ENCODE measurements at places on chromosomes 1 and 21. TPM values are rescaled to one million over a fixed set of nuclear protein-coding genes. Genes with fewer than 3 reads are reported as not detected.

MATN1 gene
- 0.39 TPM for total RNA-seq

DNA sequence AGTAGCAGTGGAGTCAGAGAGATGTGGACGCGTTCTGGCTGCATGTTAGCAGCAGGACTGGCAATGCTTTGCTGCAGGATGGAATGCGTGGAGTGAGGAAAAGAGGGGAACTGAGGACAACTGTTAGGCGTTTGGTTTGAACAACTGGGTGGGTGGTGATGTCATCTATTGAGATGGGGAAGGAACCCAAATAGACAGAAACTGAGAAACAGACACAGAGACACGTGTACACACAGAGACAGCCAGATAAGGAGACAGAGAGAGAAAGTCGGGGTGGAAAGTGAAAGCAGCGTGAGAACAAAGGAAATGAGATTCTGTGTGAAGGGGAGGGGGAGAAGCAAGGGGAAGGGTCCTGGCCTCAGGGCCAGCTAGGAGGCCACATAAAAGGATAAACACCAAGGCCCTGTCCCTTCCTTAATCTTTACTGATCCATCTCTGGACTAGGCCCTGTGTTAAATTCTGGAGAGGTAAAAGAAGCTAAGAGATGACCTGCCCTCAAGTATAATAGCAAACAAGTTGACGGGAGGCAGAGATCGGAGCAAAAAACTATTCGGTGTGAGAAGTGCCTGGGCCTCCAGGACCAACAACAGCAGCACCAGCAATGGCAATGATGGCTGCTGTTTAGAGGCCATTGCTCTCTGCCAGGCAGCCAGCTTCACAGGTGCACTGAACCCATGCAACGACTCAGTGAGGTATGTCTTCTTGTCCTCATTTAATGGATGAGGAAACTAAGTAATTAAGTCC, 31.6 kb downstream of the VWA5B1 start:
- H3K4me3 ChIP-seq, result no peak overlapping the region
- H3K27ac ChIP-seq, result no peak overlapping the region
- no peaks in the 10 kb centered on the region for H3K4me1 ChIP-seq

EDARADD gene
- 0.59 TPM for total RNA-seq

LMOD1 gene
- 15.9 TPM for total RNA-seq

CYP4A22 gene
- total RNA-seq, result not detected

DNA sequence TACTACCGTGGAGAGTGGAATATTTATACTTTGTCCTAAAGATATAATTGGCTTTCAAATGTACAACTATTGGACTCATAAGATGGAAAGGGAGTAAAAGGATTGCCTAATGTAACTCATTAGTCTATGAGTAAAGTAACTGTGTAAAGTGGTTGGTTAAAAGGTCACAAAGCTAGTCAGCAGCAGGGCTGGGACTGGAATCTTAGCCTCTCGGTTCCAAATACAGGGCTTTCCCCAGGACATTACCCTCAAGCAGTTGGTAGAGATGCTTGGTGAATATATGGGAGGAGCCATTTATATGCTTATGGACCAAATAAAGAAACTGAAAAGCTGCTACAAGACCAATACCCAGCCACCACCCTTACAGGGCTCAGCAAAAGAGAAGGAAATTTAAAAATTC, 283.7 kb downstream of the HLX start:
- H3K36me3 ChIP-seq, result no peaks in the 10 kb centered on the region
- H3K27ac ChIP-seq, result no peak overlapping the region
- no peak for DNase-seq
- no peak overlapping the region for H3K4me3 ChIP-seq

DNA sequence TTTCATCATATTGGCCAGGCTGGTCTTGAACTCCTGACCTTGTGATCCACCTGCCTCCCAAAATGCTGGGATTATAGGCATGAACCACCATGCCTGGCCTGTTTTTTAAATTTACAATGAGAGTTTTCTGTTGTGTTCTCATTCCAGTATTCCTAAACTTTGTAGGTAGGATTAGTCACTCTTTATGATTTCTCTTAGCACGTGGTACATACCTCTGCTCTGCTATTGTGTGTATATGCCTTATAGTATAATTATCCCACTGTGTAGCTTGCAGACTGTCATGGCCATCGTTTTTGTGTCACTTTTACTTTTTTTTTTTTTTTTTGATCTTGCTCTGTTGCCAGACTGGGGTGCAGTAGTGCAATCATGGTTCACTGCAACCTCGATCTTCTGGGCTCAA, 14.5 kb downstream of the PATJ start:
- no peaks in the 10 kb centered on the region for H3K27me3 ChIP-seq
- no peak overlapping the region for H3K27ac ChIP-seq
- peaks cover 4% of the 10 kb centered on the region for H3K4me1 ChIP-seq
- no peak overlapping the region for H3K4me3 ChIP-seq
- no peaks in the 10 kb centered on the region for H3K36me3 ChIP-seq

DNA sequence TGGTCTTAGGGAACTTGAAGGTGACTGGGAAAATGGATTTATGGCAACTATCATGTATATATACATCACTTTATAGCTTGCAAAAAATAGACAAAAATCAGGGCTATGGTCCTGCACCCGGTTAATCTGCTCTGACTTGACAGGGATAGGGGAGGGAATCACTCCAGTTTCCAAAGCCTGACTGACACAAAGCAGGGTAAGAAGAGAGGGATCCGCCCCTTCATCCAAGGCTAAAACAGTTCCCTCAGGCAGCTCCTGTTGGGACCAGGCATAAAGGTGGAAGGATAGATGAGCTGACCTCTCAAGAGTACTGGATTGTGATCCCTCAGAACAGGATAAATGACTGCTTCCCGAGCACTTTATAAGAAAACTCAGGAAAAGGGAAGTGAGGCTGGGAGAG, 1.4 kb downstream of the PBXIP1 start:
- no peak for DNase-seq
- peaks cover 12% of the 10 kb centered on the region for H3K36me3 ChIP-seq
- peak overlapping the region; percentile 98 for H3K27ac ChIP-seq
- no peaks in the 10 kb centered on the region for H3K27me3 ChIP-seq
- peak overlapping the region; percentile 90 for H3K4me3 ChIP-seq

FCN3 gene
- total RNA-seq, result not detected

DNA sequence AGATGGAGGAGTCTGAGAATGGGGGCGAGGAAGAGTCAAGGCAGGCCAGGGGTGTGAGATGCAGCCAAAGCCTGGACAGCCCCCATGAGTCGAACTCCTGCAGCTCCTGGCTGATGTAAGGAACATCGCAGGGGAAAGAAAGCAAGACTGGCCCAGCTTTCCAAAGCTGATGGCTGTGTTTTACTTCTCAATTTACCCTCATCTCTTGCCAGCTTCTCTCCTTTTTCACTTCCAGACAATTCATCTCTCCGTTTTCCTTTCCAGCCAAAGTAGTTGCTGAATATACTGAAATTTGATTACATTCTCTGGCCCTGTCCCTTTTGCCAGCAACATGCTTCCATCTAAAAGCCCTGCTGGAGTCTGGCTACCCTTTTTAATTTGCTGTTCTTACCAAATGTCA, 40.0 kb upstream of the UBE2U start:
- no peaks in the 10 kb centered on the region for H3K27me3 ChIP-seq
- no peak for DNase-seq
- peaks cover 24% of the 10 kb centered on the region for H3K4me1 ChIP-seq
- H3K27ac ChIP-seq, result no peak overlapping the region
- H3K36me3 ChIP-seq, result peaks cover 22% of the 10 kb centered on the region

DNA sequence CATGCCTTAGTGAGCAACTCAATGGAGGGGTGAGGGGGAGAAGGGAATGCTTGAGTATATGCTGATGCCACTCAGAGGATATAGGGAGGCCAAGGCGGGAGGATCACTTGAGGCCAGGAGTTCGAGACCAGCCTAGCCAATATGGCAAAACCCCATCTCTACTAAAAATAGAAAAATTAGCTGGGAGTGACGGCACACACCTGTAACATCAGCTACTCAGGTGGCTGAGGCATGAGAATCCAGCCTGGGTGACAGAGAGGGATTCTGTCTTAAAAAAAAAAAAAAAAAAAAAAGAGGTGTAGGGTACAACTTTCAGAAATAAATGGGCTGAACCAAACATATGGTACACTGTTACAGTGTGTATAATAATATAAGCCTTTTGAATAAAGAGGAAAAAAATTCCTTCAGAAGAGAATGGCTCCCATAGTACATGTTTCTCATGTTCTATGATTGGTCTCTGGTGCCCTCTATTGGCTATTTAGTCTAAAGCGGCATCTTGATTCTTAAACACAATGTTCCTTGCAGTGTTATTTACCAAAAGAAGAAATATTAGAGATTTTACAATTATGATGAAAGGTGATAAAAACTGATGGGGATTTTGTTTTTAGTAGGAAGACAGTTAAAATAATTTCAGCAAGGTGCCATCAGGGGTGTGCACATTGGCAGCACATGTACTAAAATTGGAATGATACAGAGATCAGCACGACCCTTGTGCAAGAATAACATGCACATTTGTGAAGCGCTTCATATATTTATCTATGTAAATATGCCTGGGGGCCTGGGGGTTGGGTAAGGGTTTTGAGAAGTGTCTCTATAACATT, 109.8 kb downstream of the PATJ start:
- peaks cover 16% of the 10 kb centered on the region for H3K4me1 ChIP-seq
- no peak overlapping the region for H3K4me3 ChIP-seq
- no peak for DNase-seq

DNA sequence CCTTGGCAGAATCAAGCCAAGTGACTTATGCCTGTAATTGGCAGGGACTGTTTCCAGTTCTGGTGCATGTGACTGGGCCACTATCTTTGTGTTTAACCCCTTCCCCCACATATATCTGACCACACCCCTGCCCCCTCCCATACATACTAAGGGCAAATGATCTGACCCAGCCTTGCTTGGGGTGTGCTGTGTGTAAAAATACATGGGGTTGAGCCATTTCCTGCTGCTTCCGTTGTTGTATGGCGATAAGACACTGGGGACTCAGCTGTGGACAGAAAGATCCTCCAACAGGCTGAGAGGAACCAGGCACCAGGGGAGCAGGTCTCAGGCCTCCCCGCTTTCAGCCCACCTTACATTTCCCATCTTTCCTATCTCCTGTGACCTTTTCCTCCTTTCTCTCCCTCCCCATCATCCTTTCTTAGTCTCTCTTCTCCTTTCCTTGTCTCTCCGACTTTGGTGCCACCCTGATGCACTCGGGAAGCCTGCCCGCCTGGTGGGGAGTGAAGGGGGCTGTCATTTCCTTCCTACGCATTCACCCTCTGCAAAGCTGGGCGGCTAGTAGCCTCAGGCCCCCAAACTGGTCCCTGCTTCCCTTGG, 39.7 kb downstream of the TMCC2 start:
- DNase-seq, result no peak
- no peak overlapping the region for H3K27ac ChIP-seq
- H3K36me3 ChIP-seq, result peaks cover 6% of the 10 kb centered on the region
- no peak overlapping the region for H3K4me3 ChIP-seq
- peaks cover 17% of the 10 kb centered on the region for H3K4me1 ChIP-seq

ADARB1 gene
- total RNA-seq, result 126 TPM

AHCTF1 gene
- 29.9 TPM for total RNA-seq

DNA sequence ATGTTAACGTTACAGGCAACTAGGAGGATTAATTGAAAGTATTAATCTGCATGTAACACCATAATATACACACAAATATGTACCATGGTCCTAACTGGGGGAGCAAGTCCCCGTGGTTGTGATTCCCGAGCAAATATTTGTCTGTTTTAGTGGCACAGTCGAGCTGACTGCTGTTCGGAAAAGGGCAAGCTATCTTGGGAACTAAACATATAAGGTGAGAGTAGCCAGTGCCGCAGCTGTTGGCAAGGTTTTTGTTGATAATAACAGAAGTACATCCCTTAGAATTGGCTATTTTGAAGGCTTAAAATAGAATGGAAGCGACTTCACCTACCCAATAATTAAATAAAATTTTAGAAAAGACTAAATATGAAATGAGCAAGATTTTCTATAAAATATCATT, 45.5 kb downstream of the UCHL5 start:
- peaks cover 8% of the 10 kb centered on the region for H3K36me3 ChIP-seq
- no peaks in the 10 kb centered on the region for H3K27me3 ChIP-seq
- H3K27ac ChIP-seq, result peak overlapping the region; percentile 7
- DNase-seq, result no peak
- peaks cover 26% of the 10 kb centered on the region for H3K4me1 ChIP-seq

- peak overlapping the region; percentile 86 for H3K27ac ChIP-seq
- no peaks in the 10 kb centered on the region for H3K36me3 ChIP-seq
- peaks cover 58% of the 10 kb centered on the region for H3K4me1 ChIP-seq
- H3K27me3 ChIP-seq, result no peaks in the 10 kb centered on the region
Observed at GRCh38 chr1:30808067-30808662, 50.6 kb upstream of the LAPTM5 start.

GRCh38 chr1:53550201-53550741, 91.1 kb downstream of the DMRTB1 start:
- peaks cover 37% of the 10 kb centered on the region for H3K4me1 ChIP-seq
- peaks cover 23% of the 10 kb centered on the region for H3K36me3 ChIP-seq
- H3K27ac ChIP-seq, result no peak overlapping the region
- H3K4me3 ChIP-seq, result no peak overlapping the region

DNA sequence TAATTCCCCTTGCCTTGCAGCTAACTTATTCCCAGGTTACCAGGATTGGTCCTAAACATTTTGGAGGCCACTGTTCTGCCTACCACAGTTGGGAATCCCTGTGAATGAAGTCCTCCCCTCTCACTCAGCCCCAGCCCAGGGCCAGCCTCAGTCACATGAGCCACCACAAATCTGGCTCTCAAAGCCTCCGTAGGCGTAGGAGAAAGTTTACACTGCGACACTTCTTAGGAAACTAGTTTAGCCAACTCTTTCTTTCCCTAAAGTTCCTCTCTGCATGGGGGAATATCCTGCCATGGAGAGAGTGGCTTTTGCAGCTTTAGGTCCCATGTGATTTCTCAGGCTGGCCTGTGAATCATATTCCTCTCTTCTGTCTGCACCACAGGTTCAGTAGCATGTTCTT, 45.7 kb upstream of the ETV3 start:
- no peaks in the 10 kb centered on the region for H3K4me1 ChIP-seq
- no peak overlapping the region for H3K27ac ChIP-seq

SELENBP1 gene
- 8.1 TPM for total RNA-seq

GRCh38 chr1:185440877-185441276, 123.8 kb upstream of the IVNS1ABP start:
- DNase-seq, result no peak
- H3K36me3 ChIP-seq, result no peaks in the 10 kb centered on the region
- H3K27ac ChIP-seq, result no peak overlapping the region
- no peak overlapping the region for H3K4me3 ChIP-seq
- peaks cover 33% of the 10 kb centered on the region for H3K4me1 ChIP-seq

- no peak for DNase-seq
- H3K4me3 ChIP-seq, result no peak overlapping the region
Observed at GRCh38 chr1:44412601-44413000, 7.5 kb downstream of the RNF220 start.

- no peaks in the 10 kb centered on the region for H3K27me3 ChIP-seq
- peaks cover 8% of the 10 kb centered on the region for H3K4me1 ChIP-seq
- H3K27ac ChIP-seq, result no peak overlapping the region
- no peak for DNase-seq
Observed at GRCh38 chr1:41811051-41811795, 107.5 kb downstream of the HIVEP3 start.

SIPA1L2 gene
- 14.5 TPM for total RNA-seq

RNASEL gene
- total RNA-seq, result 4.2 TPM

Measured in osteocyte (in vitro differentiated cells).